Endothelial cell of umbilical vein (primary cell): ENCODE measurements at places on chromosomes 16 and 17. TPM values are rescaled to one million over a fixed set of nuclear protein-coding genes. Genes with fewer than 3 reads are reported as not detected.
A peak's percentile ranks its signal among the peaks of the same experiment; 100 is the strongest.

DNA sequence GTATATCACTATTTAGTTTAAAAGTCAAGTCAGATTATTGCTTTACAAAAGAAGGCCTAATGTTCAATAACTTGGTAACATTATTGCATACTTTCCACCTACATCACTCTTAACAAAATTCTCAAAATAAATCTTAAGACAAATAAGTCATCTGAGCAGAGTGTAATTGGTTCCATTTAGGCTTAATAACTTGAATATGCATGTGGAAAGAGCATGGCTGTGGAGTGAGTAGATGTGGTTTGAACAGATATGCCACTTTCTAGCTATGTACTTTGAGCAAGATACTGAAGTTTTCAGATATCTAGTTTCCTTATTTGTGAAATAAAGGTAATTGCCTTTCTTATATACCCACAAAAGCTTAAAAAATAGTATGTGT is 6.7 kb upstream of the EVI2A start:
- DNase-seq = no peak

GRCh38 chr17:56593086-56593645 is 333 bp upstream of the NOG start:
- DNase-seq = peak; percentile 13

DNA sequence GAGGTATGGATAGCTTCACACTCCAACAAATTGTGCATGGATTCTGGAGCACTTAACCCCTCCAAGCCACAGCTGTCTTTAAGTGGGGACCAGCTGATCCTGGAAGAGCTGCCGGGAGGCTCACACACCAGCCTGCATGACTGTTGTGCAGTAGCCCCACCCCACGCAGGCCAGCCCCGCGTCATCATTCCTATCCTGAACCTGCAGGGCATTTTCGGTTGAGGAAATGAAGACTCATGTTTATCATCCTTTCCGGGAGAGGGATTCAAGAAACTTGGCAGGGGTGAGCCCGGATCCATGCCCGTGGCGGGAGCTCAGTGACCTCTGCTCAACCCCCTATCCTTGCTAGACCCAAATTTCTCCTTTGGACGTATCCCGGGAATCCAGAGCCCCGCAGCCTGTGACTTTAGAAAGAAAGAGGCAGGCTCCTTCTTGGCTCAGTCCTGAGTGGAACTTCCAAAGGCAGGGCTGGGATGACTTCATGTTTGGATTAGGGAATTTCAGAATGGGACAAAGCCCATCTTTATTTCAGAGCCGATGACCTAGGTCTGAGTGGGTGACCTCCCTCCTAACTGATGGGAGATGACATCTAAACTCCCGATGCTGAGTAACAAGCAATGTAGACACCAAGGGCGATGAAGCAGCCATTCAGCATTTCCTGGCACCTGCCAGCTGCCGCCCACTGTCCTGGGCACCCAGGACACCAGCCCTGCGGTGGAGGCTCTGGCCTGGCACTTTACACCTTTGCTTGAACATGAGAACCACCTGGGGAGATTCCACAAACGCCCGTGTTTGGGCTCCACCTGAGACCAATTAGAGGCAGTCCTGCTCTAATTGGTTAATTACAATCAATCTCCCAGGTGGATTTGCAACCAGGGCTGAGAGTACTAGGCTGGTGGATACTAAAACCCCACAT is 43.3 kb upstream of the CMIP start:
- DNase-seq = peak; percentile 64

DNA sequence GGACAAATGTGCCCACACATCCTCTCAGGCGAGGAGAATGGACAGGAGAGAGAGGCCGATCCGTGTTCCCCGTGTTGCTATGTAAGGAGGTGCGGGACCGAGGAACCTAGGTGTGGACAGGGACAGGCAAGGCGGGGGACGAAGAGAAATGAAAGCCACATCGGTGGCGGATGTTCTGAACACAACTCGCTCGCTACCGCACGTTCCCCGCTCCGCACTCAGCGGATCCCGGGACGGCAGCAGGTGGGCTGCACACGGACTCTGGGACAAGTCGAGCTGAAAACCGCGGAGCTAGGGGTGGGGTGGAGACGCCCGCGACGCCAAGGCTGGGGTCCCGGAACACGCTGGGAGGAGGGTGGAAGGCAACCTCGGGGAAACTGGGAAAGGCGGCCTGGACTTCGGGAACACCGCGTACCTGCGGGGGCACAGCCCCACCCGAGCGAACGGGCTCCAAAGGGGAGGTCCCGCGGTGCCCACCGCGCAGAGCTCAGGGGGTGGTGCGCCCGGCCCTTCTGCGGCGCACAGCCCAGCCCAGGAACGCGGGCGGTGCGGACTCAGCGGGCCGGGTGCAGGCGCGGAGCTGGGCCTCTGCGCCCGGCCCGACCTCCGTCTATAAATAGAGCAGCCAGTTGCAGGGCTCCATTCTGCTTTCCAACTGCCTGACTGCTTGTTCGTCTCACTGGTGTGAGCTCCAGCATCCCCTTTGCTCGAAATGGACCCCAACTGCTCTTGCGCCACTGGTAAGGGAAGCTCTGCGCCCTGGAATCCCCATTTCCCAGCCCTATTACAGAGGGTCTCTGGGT is at the start of gene MT1E:
Gene MT1E (plus strand): TSS at position 642 of the 803 bp plus-strand sequence. CDS start 71 bp downstream, at position 713.
- peak; percentile 54 for DNase-seq

GRCh38 chr17:27506348-27507218 is 50.3 kb downstream of the KSR1 start:
- no peak for DNase-seq

GRCh38 chr17:49369089-49369488 is 7.0 kb upstream of the ZNF652 start:
- no peak for DNase-seq

- DNase-seq = no peak
Observed at GRCh38 chr16:13120557-13120956, 219.2 kb downstream of the SHISA9 start.

DNA sequence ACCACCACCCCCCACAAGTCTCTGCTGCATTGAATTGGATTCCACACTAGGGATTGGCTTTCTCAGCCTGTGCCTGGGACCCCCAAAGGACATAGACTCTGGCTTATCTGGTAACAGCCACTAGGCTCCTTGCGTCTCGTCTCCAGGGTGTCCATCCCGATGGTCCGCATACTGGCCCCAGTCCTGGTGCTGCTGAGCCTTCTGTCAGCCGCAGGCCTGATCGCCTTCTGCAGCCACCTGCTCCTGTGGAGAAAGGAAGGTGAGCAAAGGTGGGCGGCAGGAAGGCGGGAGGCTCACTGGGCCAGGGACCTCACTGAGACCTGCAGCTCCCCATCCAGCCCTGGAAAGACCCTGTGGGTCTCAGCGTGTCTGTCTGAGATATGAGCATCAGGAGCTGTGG is 8.1 kb downstream of the CD300LG start:
- DNase-seq = no peak

- DNase-seq = no peak
Observed at GRCh38 chr17:56893503-56893902, 20.3 kb downstream of the TRIM25 start.

GRCh38 chr16:89041571-89042481 is 51.8 kb upstream of the ACSF3 start:
- no peak for DNase-seq

DNA sequence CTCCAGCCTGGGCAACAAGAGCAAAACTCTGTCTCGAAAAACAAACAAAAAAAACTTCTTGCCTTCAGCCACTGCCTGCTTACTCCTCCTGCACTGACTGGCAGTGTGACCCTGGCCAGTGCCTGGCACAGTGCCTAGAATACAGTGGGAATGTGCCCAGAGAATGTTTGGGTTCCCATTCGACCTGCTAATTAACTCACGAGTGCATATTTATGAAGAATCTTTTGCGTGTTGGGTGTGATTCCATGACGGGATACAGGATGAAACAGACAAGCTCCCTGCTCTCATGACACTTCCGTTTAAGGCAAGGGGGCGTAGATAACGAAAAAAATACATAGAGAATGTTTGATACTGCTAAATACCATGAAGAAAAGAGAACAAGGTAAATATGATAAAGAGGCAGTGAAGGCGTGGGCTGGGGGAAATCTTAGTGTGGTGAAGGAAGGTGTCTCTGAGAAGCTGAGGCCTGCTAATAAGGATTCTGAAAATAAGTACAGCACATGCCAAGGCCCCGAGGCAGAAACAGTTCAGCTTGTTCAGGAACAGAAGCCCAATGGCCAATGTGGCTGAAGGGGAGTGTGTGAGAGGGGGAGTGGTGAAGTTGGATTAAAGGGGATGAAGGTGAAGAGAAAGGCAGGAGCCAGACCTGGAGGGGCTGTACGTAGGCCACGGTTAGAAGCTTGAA is 4.3 kb downstream of the ABI3 start:
- DNase-seq = peak; percentile 84

GRCh38 chr16:83975590-83976260 is 7.7 kb downstream of the NECAB2 start:
- DNase-seq = no peak

DNA sequence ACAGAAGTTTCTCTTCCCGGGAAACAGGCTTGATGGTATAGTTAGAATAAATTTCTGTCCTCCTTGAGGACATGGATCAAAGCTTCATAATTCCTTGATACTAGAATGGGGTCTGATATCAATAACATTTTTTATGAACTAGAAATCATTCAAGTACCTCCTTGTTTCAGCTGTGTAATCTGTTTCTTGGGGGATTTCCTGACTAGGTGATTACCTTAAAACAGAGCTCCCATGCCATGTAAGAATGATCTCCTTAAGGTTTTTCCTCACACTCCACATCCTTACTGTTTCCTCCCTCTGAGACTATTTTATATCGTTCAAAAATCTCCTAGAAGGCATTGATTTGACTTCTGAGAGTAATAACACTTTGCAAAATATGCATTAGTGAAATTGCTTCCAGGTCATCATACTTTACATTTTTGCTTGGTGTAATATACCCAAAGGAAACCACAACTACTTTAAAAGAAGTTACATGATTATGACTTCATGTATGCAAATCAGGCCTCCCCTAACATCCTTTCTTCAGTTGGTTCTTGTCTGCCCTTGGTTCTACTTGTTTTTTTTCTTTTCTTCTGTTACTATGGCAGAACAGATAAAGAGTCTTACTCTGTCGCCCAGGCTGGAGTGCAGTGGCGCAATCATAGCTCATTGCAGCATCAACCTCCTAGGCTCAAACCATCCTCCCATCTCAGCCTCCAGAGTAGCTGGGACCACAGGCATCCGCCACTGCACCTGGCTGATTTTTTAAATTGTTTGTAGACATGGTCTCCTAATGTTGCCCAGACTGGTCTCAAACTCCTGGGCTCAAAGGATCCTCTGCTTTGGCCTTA is 388.8 kb downstream of the ZFHX3 start:
- no peak for DNase-seq

- no peak for DNase-seq
Observed at GRCh38 chr17:56064506-56064905, 88.8 kb upstream of the ANKFN1 start.

DNA sequence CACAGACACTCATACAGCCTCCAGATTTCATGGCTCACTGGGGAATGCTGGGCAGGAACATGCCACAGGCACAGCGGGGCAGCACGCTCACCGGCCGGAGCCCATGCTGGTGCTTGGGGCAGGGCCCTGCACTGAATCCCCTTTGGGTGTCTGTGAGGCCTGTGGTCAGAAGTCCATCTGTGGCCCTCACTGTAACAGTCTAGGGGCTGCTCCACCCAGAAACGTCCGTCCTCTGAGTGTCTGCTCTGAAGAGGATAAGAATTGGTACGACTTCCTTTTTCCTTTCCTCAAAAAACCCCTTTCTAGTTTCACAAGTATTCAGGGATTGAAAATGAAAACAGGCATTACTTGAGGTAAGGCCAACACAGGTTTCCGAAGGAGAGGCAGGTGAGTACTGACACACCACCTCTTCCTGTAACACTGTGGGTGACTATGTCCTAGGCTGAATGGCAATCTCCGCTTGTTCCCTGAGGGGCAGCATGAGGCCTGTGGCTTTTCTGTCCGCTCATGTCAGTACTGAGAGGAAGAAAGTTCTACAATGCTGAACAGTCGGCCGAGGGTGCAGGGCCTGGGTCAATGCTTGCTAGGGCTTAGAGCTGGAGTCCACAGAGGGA is 42.5 kb downstream of the TMEM11 start:
- no peak for DNase-seq

DNA sequence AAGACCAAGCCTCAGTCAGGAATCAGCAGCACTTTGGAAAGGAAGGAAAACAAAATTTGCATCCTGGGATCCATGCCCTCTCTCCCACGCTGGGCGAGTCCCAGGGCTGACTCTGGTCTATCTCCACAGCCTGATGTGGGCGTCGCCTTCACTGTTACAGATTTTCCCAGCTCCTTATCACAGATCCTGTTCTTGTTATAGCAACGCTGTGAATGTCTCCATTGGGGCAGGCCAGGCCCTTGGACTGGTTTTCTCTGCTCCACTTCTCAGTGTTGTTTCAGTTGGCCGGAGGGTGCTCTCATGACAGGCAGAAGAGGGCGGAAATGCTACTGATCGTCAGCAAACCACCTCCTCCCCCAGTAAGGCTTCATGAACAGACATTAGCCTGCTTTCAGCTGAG is 127.9 kb upstream of the CDH11 start:
- DNase-seq = no peak

GRCh38 chr16:345772-346171 is 6.8 kb downstream of the AXIN1 start:
- DNase-seq = no peak

GRCh38 chr17:35878361-35878760 is 1.8 kb downstream of the CCL5 start:
- DNase-seq = no peak

DNA sequence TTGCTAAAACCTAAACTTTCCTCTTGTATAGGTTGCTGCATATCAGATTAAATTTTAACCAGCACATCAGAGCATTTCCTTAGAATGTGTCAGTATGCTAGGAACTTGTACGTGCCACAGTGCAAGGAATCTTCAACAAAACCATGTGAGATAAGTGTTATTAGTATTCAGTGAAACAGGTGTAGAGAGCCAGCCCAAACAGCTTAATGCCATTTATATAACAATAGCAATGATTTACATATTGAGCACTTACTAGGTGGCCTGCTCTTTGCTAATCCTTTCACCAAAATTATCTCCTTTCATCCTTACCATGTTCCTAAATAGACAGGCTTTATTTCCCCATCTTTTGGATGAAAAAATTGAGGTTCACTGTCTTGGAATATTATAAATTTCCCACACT is 485.7 kb downstream of the HS3ST4 start:
- DNase-seq = no peak

GRCh38 chr16:11792410-11793241 is 4.4 kb downstream of the ZC3H7A start:
- no peak for DNase-seq

DNA sequence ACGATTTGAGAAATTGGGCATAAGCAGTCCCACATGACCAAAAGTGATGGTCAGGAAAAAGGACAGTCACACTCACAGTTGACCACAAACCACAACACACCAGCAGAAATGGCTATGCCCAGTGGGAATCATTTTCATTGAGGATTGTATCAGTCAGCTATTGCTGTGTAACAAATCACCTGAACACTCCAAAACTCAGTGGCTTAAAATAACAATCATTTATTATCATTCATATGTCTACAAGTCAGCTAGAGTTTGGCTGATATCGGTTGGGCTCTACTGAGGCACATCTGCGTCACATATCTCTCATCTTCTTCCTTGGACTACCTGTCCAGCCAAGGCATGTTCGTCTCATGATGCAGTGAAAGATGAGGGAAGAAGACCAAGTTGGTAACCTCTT is 93.3 kb downstream of the CMC2 start:
- DNase-seq = no peak

GRCh38 chr16:27232901-27233625 is 29.7 kb downstream of the KDM8 start:
- DNase-seq = no peak

- no peak for DNase-seq
Observed at GRCh38 chr17:52233176-52233575, 74.7 kb upstream of the CA10 start.

MFSD11 gene
- total RNA-seq = 27.1 and 35.2 TPM in 2 replicates

KRTAP4-5 gene
- total RNA-seq = not detected in 2 replicates

NAA60 gene
- total RNA-seq = 42.9 and 45.7 TPM in 2 replicates

CLEC3A gene
- total RNA-seq = not detected in 2 replicates

MT1A gene
- 5.4 and 8.4 TPM in 2 replicates for total RNA-seq

PRSS53 gene
- 2.8 and 4.5 TPM in 2 replicates for total RNA-seq

SLC5A11 gene
- not detected in 2 replicates for total RNA-seq

TERB1 gene
- not detected in 2 replicates for total RNA-seq
